ENCODE measurements at places on chromosomes 12 and 14.
A peak's percentile ranks its signal among the peaks of the same experiment; 100 is the strongest.

GRCh38 chr12:118633071-118633470 is 256.7 kb downstream of the SUDS3 start:
- no peak for DNase-seq

DNA sequence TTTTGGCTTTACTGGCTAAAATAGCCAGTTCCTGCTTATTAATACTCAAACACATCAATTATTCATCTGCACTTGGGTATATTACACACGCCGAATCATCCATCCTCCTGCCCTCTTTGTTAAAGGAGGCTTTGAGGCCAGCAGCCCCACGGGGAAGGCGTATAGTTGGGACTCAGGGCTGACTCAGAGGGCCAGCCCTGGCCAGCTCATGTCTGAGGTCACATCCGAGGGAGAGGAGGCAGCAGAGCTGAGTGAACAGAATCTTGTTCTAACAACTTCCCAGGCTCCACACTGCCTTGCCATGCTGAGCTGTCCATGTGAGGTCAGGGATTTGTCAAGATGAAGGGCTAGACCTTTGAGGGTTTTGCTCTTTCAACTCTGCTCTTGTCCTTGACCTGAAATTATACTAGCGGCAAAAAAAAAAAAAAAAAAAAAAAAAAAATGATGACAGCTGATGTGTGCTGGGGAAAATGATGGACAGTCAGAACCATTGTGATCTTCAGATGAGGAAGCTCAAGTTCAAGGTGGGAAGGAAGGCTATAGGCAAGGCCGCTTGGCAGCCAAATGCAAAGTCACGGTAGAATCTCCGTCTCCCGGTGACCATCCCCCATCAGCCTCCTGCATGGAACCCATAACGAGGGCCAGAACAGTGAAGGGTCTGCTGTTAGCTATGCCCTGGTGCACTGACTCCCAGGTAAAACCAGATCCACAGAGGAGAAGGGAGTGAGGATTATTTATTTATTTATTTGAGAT is 12.5 kb upstream of the MARK3 start:
- peak; percentile 91 for DNase-seq

DNA sequence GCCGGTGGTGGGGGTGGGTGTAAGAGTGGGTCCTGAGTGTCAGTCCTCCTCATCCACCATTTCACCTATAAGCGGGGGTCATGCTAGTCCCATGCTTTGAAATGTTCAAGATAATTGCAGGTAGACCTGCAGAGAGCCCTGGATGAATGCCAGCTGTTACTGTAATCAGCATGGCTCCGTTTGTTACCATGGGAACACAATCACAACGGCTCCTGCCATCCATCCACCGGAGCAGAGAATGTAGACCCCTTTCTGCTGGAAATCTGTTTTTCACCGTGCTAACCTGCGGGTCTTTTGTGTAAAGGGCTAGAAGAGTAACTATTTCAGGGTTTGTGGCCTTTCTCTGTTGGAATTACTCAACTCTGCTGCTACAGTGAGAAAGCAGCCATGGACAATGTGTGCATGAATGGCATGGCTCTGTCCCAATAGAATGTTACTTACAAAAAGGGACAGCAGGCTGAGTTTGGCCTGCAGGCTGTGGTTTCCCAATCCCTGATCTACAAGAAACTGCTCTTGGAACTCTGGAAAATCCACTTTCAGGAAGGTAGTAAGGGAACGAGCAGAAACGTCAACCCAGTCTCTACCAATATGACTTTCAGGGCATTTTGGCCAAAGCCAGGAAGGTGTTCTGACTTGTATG is 36.1 kb downstream of the KCTD10 start:
- no peak for DNase-seq

GRCh38 chr12:105986779-105987684 is 151.7 kb downstream of the NUAK1 start:
- DNase-seq, result peak; percentile 62

DNA sequence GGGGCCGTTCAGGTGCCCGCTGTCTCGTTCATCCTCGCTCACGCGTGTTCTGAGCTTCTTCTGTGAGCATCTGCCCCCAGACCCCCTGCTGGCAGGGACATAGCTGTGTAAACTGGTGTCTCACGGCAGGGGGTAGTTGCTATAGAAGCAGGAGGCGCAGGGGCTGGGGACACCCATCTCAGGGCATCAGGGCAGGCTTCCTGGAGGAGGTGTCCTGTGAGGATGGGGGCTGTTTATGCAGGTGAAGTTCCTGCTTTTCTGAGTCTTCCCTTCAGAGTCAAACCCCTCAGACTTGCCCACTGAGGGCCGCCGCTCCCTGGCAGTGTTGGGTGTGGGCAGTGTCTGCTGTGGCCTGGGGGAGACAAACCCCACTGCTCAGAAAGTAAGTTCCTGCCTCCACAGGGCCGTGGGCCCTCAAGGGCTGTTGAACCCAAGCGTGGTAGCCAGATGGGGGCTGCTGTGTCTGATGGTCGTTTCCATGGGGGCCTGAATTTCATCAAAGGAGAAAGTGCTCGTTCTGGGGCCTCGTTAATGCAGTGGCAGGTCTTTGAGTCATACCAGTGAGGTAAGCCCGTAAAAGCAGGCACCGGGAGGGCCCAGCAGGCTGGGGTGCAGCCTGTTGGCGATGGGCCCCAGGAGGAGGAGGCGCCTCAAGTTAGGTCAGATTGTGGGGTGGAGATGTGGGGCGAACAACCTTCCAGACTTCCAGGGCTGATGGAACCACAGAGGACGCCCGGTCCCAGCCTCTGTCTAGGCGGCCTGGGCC is 23.4 kb downstream of the KIF26A start:
- DNase-seq, result no peak

- no peak for DNase-seq
These were observed 294 bp downstream of the SAMD15 start for GRCh38 chr14:77377502-77377844.

DNA sequence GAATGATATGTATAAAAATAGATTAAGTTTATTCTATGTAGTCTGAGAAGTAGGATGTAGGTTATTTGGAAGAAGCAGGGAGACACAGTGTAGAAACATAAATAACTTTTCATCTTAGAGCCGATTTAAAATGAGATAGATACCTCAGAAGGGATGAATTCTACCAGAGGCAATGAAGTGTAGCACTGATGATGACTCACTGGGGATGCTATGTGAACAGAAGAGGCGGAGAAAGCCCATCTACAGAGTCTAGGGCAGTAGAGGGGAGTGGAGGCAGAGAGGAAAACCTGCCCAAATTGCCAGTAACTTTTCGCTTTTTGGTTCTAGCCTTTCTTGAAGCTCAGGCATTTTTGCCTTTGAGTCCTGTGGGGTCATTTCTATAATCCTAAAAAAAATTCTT is 451.8 kb downstream of the ATP23 start:
- no peak for DNase-seq

GRCh38 chr12:697481-697880 is 34.2 kb upstream of the NINJ2 start:
- DNase-seq, result no peak

- DNase-seq, result no peak
These were observed 243.7 kb downstream of the TMEM132D start for GRCh38 chr12:129659961-129660622.

GRCh38 chr12:124913474-124914391 is 717 bp downstream of the UBC start:
- peak; percentile 91 for DNase-seq

- DNase-seq, result no peak
These were observed 95.7 kb downstream of the SCN8A start for GRCh38 chr12:51686727-51687126.

GRCh38 chr14:90559811-90560492 is 163.1 kb downstream of the CALM1 start:
- DNase-seq, result no peak

DNA sequence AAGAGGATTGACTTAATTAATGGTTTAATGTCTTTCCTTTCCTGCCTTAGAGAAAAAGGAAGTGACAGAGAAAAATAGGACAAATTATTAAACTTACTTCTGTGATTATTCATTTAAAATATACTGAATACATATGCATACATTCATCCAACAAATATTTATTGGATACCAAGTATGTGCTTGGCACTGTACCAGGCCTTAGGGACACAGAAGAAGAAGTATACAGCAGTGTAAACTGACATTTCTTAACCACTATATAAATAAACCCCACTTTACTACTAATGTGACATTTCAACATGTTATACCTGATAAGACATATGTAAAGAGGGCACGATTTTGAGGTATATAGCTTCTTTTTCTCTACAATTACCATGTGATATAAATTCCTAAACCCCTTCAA is 53.6 kb downstream of the ERO1A start:
- no peak for DNase-seq

DNA sequence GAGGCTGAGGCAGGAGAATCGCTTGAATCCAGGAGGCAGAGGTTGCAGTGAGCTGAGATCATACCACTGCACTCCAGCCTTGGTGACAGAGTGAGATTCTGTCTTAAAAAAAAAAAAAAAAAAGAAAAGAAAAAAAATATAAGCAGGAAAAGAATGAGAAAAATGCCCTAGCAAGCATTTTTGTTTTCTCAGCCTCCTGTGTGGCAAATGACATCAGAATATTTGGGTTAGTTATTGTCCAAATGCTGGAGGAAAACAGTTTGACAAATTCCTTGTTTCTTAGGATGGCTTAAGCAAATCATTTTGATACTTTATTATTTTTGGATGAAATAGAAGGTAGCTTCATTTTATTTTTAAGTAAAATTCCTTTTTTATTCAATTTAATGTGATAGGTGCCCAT is 7.5 kb upstream of the PTPRR start:
- DNase-seq, result no peak

- DNase-seq, result peak; percentile 57
These were observed 12.7 kb downstream of the KRT1 start for GRCh38 chr12:52667509-52667908.

- DNase-seq, result no peak
These were observed 22.7 kb downstream of the TRAF3 start for GRCh38 chr14:102799684-102800562.

DNA sequence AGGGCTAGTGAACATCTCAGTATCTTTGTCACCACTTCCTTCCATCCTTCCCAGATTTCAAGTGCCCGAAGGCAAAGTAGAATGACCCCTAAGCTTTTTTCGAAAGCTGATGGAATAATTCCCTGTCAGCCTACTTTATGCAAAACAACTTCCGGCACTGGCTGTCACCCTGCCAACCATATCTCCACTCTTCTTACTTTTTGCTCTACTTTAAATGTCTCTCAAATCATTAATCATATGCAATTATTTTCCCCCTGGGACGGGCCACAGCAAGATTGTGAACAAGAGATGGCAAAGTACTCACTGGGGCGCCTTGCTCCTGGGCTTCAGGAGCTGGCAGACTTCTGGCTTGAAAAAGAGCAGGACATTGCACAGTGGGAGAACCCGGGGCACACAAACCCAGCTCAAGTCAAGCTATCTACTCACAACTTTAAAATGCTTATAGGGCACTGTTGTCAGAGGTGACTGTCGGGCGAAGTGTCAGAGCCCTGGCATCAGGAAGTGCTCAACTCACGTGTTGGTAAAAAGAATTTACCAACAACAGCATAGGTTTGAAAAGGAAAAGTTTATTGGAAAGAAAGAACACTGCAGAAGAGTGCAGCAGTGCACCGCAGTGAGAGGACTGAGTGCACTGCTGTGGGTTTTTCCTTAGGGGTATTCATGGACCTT is 373.5 kb downstream of the PAWR start:
- DNase-seq, result no peak

DNA sequence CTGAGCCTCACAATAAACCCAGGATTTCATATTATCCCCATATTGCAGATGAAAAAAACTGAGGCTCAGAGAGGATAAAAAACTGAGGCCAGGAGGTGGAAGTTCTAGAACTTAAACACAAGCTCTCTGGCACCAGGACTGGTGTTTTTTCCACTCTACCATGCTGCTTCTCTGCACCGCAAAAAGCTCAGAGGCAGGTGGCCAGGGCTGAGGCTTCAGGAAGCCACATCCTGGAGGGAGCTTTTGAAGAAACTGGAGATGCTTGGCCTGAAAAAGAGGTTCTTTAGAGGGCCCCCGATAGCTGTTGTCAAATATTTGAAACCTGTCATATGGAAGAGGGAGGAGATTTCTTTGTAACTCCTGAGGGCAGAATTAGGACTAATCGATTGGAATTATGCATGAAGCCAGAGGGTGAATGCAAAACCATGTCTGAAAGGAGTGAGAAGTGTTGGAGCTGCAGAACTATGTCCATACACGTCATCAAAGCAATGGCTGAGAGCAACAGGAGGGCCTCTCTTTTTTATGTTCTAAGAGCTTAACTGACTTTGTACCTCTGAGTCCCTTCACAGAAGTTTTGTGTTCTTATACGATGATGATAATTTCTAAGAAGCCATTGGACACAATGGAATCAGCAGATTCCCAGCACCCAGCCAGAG is 448.6 kb downstream of the FUT8 start:
- DNase-seq, result no peak

DNA sequence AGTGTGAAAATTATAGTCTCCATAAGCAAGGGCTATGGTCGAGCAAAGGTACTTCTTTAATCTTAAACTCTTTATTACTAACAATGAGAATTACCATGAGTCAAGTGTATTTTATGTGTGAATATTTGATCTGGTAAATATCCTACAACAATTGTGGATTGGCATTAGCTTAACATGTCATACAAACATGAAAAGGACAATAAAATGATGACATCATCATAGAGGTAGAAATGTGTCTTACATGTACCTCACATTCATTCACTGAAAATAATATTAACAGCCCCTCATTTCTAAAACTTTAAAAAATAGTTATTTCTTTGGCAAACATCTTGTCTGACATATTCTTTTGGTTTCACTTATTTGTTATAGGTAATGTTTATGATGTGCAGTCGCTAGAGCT is 355.0 kb downstream of the NAV3 start:
- no peak for DNase-seq

GRCh38 chr12:14841761-14842160 is 1.6 kb downstream of the ART4 start:
- peak; percentile 91 for DNase-seq

DNA sequence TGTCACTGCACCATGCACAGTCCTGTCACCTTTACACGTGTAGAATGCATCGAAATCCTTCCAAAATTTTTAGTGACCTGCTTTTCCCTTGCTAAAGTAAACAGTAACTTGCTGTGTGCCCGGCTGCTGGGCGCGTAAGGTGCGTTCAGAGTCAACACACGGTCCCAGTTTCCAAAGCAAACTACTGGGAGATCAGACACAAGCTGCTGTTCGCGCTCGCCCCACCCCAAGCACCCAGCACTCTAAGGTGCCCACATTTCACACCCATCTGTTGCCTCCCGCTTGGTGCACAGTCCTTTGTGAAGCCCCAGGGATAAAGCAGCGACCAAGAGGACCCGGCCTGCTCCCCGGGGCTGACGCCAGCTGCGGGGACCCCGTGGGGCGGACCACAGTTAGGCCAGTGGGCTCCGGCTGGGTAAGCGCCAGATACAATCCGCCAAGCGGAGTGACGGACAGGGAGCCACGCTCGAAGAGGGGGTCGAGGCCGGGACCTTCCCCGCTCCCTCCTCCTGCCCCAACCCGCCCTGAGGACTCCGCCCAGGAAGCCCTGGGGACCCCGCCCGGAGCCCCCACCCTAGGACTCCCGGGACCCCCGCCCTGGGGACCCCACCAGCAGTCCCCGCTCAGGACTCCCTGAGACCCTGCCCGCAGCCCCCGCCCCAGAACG is 633 bp downstream of the STX2 start:
- peak; percentile 79 for DNase-seq

GRCh38 chr12:103672401-103673119 is 85.5 kb downstream of the STAB2 start:
- no peak for DNase-seq
